Activated CD4-positive, alpha-beta T cell treated with anti-CD3 and anti-CD28 coated beads, Interleukin-2, amount 50 U/mL, for 4 hours (primary cell): ENCODE measurements at places on chromosomes 12 and 14.

GRCh38 chr12:57276935-57277563 lies 26.1 kb upstream of the STAC3 start:
- no peak for DNase-seq

DNA sequence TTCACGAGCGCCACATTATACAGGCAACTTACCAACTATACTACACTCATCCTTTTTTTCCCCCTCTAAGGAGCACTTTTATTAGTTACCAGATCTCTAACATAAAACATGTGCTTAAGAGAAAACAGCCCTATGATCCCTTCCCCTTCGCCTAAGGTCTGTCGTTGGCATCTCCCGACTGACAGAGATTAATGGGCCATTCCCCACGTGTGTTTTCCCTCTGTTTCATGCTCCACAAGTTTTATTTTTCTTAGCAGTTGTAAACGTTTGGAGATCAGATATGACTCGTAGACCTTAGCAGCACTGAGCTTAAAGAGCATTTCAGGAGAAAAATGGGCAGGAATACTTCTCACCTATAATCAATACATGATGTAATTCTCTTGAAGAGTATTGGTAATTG lies 51.4 kb upstream of the FZD10 start:
- no peak for DNase-seq

DNA sequence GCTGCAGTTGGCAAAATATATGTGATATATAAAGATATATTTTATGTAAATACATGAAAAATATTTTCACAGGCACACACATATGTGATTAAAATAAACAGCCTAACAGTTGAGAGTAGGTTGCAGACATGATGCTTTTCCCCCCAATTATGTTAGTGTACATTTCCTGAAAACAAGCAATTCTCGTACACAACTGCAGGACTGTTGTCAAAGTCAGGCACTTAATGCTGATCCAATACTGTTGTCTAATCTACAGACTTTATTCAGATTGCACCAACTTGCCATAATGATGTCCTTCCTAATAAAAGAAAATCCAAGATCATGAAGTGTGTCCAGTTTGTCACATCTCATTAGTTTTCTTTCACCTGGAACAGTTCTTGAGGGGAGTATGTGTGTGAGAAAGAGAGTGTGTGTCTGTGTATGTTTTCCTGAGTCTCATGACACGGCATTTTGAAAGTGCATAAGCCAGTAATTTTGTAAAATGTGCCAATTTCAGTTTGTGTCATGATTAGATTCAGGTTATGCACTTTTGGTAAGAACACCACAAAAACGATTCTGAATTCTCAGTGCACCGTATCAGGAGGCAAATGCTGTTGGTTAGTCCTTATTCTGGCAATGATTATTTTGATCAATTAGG lies 16.5 kb upstream of the SEL1L start:
- DNase-seq, result no peak

DNA sequence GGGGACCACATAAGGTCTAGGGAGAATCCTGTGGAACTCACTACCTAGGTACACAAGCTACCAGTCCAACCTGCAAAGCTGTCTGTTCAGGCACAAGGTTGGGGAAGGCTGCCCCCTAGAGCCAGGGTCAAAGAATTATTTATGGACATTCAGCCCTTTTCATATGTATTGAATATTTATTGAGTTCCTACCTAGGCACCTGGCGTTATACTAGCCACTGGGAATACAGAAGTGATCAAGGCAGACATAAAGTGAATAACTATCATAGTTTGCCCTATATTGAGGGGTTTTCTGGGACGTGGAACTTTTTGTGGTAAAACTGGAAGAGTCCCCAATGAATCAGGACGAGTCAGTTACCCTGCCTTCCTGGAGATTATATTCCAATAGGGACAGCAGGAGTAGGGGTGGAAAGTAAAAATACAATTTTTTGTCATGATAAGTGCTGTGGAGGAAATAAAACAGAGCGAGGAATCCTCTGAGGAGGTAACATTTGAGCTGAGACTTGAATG lies 5.8 kb upstream of the SLC48A1 start:
- peak; percentile 71 for DNase-seq

GRCh38 chr14:90409209-90409730 lies 12.4 kb downstream of the CALM1 start:
- no peak for DNase-seq

DNA sequence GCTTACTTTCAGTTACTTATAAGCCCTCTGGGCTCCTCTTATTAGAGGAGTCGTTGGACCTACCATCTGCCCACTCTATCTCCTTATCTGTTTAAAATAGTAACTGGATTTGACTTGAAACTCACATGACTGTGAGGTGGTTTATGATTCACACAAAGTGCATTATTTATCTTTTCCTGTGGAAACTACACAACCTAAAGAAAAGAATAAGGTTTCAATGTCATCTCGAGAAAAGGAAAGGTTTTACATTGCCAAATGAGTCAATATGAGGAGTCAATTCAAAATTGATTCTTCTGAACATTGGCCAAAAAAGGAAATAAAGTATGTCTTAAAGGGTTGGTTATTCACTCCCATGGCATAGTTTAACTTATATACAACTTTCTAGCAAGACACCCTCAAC lies 225.0 kb upstream of the G2E3 start:
- no peak for DNase-seq

DNA sequence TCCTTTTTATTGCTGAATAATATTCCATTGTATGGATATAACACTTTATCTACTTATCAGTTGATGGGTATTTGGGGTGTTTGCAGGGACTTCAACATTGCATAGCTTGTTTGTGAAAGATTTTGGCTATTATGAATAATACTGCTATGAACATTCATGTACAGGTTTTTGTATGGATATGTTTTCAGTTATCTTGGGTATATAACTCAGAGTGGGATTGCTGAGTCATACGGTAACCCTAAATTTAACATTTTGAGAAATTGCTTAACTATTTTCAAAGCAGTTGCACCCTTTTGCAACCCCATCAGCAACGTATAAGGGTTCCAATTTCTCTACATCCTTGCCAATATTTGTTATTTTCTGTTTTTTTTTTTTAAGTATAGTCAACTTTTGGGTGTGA lies 27.3 kb upstream of the HELB start:
- no peak for DNase-seq

DNA sequence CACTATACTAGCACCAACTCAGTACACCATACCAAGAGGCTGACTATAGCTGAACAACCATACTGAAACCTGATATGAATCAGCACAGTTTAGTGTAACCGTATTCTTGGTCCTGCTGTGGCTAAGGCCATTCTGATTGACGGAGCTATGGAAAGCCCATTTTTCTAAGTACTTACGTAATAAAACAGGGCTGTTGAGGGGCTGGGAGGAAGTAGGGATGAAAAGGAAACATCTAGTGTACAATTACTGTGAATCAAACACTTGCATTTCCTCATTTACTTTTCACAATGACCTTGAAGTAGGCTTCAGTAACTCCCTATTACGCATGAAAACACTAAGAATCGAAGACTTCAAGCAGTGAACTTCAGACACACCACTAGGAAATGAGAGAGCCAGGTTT lies 198.2 kb downstream of the BTG1 start:
- DNase-seq, result no peak

GRCh38 chr14:40308240-40308639 lies 876.0 kb upstream of the FBXO33 start:
- DNase-seq, result no peak

DNA sequence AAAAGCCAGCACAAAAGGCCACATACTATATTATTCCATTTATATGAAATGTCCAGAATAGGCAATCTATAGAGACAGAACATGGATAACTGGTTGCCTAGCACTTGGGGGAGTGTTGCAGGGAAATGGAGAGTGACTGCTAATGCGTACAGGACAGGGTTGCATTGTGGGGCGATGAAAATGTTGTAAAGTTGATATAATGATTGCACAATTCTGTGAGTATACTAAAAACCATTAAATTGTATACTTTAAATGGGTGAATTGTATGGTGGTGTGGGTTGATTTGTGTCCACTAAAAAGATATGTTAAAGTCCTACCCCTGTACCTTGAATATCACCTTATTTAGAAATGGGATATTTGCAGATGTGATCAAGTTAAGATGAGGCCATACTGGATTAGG lies 7.0 kb upstream of the CAPRIN2 start:
- no peak for DNase-seq

GRCh38 chr14:69873877-69874780 lies 5.1 kb upstream of the SMOC1 start:
- DNase-seq, result no peak

DNA sequence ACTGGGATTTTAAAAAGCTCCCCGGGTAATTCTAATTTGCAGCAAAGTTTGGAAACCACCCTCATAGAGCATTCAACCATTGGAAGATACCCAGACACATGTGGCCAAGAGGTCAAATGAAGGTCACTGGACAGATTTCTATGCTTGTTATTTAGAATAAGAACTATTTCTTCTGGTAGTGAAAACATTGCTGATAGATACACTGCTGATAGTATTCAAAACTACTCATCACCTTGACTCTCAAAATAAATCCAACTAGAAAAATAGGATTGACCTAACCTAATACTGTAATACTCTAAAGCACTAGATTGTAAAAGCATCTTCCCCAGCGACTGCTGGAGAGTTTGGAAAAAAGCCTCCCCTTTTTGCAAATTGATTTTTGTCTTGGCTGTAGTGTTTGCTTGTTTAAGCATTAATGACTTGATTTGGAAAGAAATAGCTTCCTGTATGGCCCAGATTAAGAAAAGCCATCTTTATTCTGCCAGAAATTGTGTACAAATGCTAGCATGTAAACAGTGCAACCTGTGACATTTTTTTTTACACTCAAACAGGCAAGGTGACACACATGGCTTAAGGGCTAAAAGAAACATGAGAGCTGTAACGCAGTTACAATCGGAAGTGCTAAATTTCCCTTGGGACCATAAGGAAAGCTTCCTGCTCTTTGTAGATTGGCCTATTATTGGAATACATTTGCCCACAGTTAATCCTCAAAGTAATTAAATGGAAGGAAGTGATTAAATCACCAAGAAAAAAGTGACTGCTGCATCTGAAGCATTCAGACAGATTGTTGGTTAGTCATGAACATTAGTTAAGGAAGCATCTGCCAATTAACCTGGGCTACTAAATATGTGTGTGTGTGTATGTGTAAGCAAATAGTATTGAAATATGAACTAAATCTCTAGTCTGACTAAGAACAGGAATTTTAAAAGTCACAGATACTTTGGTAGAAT lies 356.5 kb upstream of the ATP2B1 start:
- DNase-seq, result no peak

GRCh38 chr12:93785249-93786010 lies 108.3 kb downstream of the CRADD start:
- DNase-seq, result peak; percentile 50

DNA sequence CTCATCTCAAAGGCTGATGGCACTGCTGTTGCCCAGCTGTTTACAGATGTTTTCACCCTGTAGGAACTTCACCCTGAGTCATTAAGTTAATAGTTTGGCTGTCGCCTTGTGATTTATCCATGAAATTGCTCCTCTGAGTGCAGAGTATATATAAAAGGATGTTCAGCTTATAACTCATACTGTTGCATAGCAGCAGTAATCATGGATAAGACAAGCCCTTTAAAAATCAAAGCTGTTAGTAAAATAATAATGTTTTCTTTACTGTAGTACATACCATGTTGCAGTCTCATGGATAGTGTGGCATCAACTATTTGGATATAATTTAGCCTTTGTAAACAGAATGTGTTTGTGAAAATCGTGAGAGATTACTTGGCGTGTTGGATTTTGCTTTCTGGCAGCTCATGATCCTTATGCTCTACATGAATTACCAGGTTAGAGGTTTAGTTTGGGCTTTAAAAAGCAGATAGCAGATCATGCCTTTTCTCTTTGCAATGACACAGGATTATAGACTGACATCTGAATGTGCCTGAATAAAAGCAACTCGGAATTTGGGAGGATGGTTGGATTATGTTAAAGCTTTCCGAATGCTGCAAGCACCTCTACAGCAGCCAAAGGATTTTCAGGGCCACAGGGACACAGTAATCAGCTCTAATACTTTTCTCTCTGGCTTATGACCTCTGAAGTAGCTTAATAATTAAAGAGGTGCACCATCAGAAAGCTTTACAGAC lies 279.7 kb upstream of the ATP2B1 start:
- no peak for DNase-seq

- DNase-seq, result no peak
These were observed 146.5 kb downstream of the SRGAP1 start for GRCh38 chr12:63990828-63991547.

DNA sequence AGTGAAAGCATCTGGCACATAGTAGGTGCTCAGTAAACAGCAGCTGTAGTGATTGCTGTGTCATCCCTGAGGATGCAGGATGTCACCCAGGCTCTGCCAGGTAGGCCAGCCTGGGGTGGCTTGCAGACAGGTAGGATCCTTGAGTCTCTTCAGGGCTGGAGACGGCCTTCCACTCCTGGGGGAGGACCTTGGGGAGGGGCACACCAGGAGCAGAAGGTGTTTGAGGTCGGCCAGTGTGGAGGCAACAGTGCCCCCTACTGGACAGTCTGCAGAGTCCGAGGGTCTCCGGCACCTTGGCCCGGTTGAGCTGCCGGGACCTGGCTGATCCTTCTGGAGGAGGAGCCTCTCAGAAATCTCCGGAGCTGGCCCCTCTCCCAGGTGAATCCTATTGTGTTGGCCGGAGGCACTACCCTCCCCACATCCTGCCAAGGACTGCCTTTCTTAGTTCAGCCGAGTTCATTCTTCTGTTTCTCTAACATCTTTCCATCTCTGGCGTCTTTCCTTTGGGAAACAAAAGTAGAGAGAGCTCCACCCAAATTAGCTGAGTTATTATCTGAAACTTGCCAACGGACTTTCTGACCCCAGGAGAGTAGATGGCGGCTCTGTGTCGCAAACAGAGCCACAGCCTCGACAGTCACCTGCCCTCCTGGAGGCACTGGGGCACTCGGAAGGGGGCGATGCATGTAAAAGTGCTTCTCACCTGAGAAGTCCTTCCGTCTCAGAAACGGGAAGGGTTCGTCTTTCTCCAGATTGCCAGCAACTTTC lies 41.8 kb upstream of the CLMN start:
- no peak for DNase-seq

DNA sequence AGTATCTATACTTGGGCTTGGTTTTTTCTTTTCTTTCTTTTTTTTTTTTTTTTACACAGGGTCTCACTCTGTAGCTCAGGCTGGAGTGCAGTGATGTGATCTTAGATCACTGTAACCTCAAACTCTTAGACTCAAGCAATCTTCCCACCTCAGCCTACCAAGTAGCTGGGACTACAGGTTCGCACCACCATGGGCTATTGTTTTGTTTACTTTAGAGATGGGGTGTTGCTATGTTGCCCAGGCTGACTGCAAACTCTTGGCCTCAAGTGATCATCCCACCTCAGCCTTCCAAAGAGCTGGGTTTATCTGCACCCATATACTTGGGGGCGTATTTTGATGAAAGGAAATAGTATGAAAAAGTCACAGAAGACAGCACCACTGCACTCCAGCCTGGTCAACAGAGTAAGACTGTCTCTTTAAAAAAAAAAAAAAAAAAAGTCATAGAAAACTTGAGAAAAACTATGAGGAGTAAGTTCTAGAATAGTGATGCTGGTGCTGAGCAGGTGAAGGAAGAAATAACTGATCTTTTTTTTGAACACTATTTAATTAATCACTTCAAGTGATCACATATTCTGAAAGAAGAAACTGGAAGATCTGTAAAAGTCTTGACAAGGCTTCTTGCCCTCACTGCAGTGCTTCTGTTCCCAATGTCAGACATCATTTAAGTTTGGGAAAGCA lies 53.8 kb upstream of the NPFF start:
- DNase-seq, result no peak

GRCh38 chr12:15956413-15957185 lies 45.5 kb downstream of the DERA start:
- DNase-seq, result no peak

GRCh38 chr14:77061630-77062257 lies 33.2 kb upstream of the IRF2BPL start:
- no peak for DNase-seq

GRCh38 chr12:26426652-26427051 lies 231.3 kb downstream of the SSPN start:
- no peak for DNase-seq
